ENCODE measurements at places on chromosomes 6 and 20. TPM values are rescaled to one million over a fixed set of nuclear protein-coding genes. Genes with fewer than 3 reads are reported as not detected.

SPDEF gene
- total RNA-seq = not detected

NKAIN4 gene
- not detected for total RNA-seq

ZHX3 gene
- total RNA-seq = 43.1 TPM

DSTN gene
- 684 TPM for total RNA-seq

KCNK16 gene
- total RNA-seq = not detected

APCDD1L gene
- 2.4 TPM for total RNA-seq

PTK6 gene
- 0.13 TPM for total RNA-seq

FKBP1C gene
- 0.55 TPM for total RNA-seq

NFATC2 gene
- total RNA-seq = 0.89 TPM

LPA gene
- total RNA-seq = not detected

SLC22A2 gene
- not detected for total RNA-seq

PNLDC1 gene
- not detected for total RNA-seq

SOX18 gene
- 1.2 TPM for total RNA-seq

SCUBE3 gene
- 14.8 TPM for total RNA-seq

TGM3 gene
- total RNA-seq = not detected

KCNK15 gene
- 17.5 TPM for total RNA-seq

DNA sequence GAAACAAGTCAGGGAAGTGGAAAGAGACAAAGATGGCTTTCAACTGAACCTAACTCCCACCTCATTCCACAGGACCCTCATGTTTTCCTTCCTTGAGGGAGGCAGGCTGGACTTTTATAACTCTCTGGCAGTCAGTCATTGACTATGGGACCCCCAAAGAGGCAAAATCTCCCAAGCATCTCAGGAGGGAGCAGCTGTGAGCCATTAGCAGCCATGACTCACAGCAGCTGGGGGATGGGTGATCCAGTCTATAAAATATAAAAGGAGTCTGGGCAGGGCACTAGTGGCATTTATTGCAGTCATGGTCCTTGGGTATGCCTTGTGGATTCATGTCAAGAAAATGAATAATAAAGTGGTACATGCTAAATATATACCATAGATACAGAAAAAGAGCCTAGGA, 387.0 kb upstream of the CHD6 start:
- DNase-seq = no peak

- DNase-seq = no peak
These were observed 150.7 kb upstream of the PLCB4 start for GRCh38 chr20:8918145-8918544.

DNA sequence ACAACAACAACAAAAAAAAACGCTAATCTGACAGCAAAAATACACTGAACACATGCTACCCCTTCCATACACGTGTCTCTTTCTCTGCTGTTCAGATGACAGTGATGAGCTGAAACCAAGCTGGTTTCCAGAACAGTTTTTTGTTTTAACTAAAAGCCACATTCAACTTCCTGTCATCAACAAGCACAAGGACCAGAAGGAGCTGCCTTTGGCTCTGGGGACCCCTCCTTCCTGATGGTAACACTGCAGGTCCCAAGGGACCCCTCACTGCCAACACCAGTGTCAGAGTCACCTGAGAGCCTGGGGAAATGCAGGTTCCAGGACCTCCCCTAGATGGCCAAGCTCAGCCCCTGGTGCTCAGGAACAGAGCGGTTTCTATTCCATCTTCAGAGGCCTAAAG, 6.0 kb downstream of the CST7 start:
- no peak for DNase-seq

DNA sequence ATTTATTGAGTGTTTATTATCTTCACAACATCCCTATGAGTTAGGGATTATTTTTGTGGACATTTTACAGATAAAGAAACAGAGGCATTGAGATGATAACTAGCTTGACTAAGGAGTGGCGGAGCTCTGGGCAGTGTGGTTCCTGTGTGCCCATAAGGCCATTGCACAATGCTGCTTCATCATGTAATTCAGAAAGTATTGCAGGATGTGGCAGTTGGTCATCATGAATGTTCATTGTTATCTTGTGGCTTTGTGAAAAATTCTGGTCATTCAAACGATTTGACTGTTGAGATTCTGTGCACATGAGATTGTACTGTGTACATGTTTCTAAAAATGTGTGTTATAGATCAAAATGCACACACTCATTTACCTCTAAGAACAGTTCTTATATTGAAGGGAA, 150.8 kb downstream of the ESR1 start:
- DNase-seq = no peak

- no peak for DNase-seq
These were observed 21.8 kb downstream of the PHIP start for GRCh38 chr6:79056226-79056625.

- DNase-seq = peak; percentile 91
These were observed at the start of gene RGS17 for GRCh38 chr6:153131037-153131981. RGS17 (minus strand) TSS chr6:153131282; CDS start chr6:153044018, 87,264 bp downstream.

DNA sequence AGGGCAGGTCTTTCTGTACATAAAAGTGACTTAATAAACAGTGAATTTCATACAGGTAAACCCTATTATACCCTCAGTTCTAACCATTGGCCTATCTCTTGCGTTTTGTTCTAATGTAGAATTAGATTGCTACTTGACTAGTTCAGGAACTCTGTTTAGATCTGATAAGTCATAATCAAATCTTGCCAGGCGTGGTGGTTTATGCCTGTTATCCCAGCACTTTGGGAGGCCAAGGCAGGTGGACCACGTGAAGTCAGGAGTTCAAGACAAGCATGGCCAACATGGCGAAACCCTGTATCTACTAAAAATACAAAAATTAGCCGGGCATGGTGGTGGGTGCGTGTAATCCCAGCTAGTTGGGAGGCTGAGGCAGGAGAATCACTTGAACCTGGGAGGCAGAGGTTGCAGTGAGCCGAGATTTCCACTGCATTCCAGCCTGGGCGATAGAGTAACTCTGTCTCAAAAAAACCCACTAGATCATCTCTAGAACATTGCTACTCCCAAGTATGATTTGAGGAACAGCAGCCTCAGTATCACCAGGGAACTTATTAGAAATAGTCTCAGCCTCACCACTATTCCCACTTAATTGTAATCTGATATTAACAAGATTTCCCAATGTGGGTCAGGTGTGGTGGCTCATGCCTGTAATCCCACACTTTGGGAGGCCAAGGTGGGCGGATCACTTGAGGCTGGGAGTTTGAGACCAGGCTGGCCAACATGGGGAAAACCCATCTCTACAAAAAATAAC, 12.2 kb downstream of the GTPBP2 start:
- DNase-seq = no peak

- peak; percentile 27 for DNase-seq
These were observed 34.0 kb upstream of the YWHAB start for GRCh38 chr20:44851545-44851944.

DNA sequence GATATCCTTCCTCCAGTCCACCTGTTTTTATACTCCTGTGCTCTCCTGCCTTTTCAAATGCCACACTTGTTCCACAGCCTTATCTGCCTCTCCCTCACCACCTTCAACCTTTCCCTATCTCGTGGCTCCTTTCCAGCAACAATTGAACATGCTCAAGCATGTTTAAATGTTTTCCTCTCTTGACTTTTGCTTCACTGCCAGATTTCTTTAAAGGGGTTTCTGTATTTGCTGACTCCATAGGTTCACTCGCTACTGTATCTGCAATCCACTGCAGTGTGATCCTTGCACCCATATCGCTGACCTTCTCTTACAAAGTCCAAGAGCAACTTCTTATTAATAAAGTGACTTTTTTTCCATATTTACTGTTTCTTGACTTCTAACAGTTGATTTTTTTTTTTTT, 11.2 kb upstream of the GMNN start:
- DNase-seq = no peak

DNA sequence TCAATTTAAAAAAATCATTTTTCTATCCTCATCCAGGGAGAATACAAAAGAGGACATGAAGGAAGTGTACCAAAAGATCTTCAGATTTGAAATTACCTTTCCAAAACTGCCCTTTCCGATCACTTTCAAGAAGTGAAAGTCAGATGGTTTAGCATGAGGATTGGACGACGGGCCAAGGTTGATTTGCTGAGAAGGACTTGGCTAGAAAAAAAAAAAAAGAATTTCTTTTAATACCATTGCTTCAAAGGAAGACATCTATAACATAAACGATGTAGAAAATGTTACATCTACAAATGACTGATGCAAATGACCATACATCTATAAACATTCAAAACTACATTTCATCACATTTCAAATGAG, 120.9 kb upstream of the SLC2A12 start:
- DNase-seq = no peak

DNA sequence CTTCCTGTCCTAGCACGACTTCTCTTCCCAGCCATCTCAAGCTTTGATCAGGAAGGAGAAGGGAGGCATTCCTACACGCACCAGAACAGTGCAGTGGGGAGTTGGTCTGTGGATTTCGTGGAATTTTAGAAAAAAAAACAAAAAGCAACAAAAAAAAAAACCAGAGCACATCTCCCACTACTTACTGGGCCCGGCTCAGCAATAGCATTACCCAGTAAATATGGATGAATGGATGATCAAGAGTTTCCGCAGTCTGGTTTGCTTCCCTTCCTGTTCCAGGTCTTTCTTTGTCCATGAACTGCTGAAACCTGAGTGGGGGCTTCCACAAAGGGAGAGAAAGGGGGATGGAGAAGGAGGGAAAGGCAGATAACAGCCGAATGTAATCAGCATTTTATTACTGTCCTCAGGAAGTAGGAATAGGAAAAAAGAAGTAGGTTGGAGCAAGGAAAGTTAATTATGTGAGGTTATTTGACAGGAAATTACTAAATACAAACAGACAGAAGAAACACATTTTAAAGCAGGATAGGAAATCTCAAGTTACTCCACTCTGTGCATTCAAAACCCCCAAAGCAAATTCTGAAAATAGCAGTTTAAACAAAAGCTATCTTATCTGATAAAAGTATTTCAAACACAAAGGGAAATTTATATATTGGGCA, 349.0 kb downstream of the PRL start:
- no peak for DNase-seq

- no peak for DNase-seq
These were observed 8.9 kb upstream of the NR2E1 start for GRCh38 chr6:108156938-108157233.

- DNase-seq = no peak
These were observed 74.2 kb downstream of the WASF1 start for GRCh38 chr6:110105296-110105695.

- DNase-seq = no peak
These were observed 8.9 kb downstream of the PTPRK start for GRCh38 chr6:128511506-128511905.

GRCh38 chr20:21808863-21809664, 103.6 kb downstream of the PAX1 start:
- no peak for DNase-seq

- no peak for DNase-seq
These were observed 18.2 kb downstream of the RIPOR3 start for GRCh38 chr20:50673146-50673465.

- DNase-seq = no peak
These were observed 8.7 kb upstream of the ECT2L start for GRCh38 chr6:138787138-138787537.

DNA sequence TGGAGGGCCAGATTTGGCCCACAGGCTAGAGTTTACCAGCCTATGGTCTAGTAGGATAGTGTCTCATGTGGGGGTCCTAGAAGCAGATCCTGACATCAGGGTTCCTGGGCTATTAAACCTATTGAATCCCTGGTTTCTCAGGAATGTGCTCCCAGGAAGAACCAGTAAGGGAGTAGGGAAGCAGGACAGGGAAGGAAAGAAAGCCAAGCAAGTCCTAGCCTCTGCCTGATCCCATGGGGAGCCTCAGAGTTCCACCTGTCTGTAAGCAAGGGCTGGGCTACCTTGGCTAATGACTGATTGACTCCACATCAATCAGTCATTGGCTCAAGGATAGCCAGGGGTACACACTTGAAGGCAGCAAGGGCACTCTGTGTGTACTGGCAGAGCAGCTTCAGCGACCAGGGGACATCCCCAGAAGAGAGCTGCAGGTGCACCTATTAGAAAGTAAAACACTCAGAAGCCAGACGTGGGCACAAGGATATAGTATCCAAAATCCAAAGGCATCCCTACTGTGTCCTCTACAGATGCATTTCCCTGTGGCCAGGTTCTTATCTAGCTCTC, 309.5 kb downstream of the TSHZ2 start:
- no peak for DNase-seq

- no peak for DNase-seq
These were observed 128.1 kb downstream of the ISM1 start for GRCh38 chr20:13349235-13349604.

GRCh38 chr20:31713312-31714273, 9.1 kb downstream of the BCL2L1 start:
- DNase-seq = no peak

- DNase-seq = no peak
These were observed 40.6 kb downstream of the MAFB start for GRCh38 chr20:40648210-40649072.

- peak; percentile 90 for DNase-seq
These were observed 23.7 kb downstream of the ZNF311 start for GRCh38 chr6:28981431-28981832.

GRCh38 chr6:31352683-31353383, 4.1 kb downstream of the HLA-B start:
- DNase-seq = no peak

- no peak for DNase-seq
These were observed 142.5 kb upstream of the ID4 start for GRCh38 chr6:19694697-19695096.

DNA sequence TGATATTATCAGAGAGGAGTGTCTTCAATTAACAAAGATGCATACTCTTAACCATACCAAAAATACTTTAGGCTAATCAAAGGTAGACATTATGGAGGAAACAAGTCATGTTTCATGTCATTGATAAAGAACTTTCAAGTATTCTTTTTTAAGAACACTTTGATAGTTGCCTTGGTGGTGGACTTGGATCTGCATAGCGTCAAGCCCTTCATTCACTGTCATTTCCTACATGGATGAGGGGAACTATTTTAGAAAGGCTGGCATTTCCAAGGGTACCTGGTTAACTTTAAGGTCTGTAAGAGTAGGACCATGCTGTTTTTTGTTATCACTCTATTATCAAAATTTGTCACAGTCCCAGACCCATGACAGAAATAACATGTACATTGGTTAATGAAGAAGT, 622.5 kb downstream of the PKHD1 start:
- no peak for DNase-seq

GRCh38 chr6:16684896-16685554, 76.2 kb downstream of the ATXN1 start:
- DNase-seq = no peak

DNA sequence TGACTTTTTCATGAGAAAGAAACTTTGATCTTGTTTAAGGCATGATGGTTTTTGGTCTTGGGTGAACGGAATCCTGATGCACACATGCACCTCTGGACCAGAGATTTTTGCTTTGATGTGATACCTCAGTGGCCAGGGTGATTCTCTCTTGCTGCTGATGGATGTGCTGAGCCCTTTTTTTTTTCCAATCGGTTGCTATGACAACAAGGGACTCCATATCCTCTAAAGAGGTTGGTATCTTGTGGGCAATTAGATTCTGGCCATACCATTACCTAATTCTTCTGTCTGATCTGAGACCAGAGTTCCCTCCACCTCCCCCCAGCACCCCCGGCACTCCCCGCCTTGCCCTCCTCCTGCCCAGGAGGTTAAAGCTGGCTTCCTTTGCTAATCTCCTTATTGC, 24.9 kb downstream of the PDYN start:
- no peak for DNase-seq

- no peak for DNase-seq
These were observed 49.1 kb downstream of the SYTL3 start for GRCh38 chr6:158698931-158699330.

- no peak for DNase-seq
These were observed 27.4 kb upstream of the BMP2 start for GRCh38 chr20:6740096-6740495.

- no peak for DNase-seq
These were observed 533.8 kb upstream of the ID4 start for GRCh38 chr6:19303383-19303782.
